ENCODE measurements at places on chromosomes 1 and 21. TPM values are rescaled to one million over a fixed set of nuclear protein-coding genes. Genes with fewer than 3 reads are reported as not detected.
A peak's percentile ranks its signal among the peaks of the same experiment; 100 is the strongest.

ZFYVE9 gene
- total RNA-seq, result 34.2 TPM

- no peak for DNase-seq
These were observed 48.3 kb upstream of the SLC22A15 start for GRCh38 chr1:115927971-115928370.

DNA sequence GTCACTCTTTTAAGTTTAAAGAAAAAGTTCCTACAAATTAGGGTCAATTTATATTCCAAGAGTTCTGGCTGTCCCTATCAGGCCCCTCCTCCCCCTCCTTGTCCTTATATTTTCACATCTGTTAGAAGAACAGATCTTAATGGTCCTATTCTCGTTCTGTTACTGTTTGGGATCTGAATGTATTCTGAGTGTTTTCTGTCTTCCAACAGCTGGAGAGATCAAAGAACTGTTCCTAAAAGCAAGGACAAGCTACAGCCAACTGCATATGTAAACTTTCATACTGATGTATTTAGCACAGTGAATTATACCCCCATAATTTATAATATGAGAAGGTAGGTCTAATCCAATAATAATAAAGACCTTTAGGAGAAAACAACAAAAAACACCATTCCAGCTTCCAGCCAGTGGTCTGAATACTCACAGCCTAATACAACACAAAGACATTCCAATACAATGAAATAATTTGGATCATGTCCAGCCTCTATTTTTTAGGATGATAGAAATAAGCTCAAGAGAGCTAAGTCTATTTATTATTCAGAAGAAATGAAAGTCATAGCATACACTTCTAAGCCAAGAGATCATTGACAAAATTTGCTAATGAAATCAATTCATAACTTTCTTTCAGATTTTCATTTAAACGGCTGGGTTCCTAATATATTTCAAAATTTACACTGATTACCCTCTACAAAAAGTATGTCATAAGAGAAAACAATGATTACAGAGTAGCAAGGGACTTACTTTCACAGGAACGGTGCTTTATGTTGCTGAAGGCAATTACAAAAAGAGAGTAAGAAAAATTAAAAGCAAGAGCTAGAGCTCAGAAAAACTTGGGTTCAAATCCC is 25.3 kb downstream of the WLS start:
- no peak for DNase-seq

- DNase-seq, result no peak
These were observed 76.8 kb downstream of the TCP10L start for GRCh38 chr21:32508558-32508957.

DNA sequence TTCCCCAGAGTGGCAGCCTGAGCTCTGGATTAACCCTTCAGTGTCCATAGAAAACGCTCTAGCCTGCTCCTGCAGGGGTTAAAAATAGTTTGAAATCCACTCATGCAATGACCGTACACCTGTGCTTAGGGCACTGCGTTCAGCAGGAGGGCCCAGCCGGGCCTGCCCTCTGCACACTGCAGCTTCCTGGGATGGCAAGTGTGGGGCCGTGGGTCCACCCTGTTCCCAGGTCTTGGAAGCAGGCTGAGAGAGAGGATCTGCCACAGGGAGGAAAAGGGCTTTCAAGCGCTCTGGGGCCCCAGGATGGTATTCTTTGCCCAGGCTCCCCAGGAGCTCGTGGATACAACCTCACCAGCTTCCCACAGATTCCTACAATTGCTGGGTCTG is 1.5 kb upstream of the S100B start:
- no peak for DNase-seq

ZC3H12A gene
- 41.6 TPM for total RNA-seq

DNA sequence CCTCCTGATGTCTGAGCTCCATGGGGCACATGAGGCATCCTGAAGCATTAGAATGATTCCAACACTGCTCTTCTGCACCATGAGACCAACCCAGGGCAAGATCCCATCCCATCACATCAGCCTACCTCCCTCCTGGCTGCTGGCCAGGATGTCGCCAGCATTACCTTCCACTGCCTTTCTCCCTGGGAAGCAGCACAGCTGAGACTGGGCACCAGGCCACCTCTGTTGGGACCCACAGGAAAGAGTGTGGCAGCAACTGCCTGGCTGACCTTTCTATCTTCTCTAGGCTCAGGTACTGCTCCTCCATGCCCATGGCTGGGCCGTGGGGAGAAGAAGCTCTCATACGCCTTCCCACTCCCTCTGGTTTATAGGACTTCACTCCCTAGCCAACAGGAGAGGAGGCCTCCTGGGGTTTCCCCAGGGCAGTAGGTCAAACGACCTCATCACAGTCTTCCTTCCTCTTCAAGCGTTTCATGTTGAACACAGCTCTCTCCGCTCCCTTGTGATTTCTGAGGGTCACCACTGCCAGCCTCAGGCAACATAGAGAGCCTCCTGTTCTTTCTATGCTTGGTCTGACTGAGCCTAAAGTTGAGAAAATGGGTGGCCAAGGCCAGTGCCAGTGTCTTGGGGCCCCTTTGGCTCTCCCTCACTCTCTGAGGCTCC is 11.1 kb upstream of the RASSF5 start:
- DNase-seq, result no peak

GRCh38 chr21:33309778-33310177 is 15.0 kb upstream of the IFNAR1 start:
- no peak for DNase-seq

GRCh38 chr1:208977012-208977411 is 606.5 kb upstream of the CAMK1G start:
- no peak for DNase-seq

FNBP1L gene
- 30.4 TPM for total RNA-seq

GRCh38 chr1:210446479-210446878 is 117.8 kb downstream of the HHAT start:
- DNase-seq, result no peak

RCAN3 gene
- total RNA-seq, result 24.0 TPM

DNA sequence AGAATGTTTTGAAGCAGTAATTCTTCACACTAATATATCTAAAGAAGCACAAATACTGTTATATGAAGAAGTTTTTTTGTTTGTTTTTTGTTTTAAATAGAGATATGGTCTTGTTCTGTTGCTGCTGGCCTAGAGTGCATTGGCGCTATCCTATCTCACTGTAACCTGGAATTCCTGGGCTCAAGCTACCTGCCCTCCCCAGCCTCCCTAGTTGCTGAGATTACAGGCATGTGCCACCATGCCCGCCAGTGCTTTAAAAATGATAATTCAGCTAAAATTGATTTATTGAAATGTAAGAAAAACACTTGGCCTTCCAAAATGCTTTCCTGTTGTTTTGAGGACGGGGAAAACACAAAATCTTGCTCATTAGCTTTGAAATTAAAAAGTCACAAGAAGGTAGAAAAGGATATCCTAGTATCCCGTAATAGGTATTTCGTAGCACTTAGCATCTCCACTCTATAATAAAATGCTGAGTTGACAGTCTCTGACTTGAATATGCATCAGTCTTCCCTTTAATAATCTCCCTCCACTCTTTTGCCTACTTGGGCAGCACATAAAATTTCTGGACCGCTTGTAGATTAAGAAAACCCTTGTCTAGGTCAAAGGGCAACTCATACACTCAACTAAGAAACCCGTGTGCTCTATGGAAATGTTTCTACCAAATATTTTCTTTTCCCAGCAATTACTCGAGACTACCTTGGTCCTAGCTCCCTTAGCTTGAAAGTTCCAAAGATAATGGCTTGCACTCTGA is 1.3 kb downstream of the SCYL3 start:
- no peak for DNase-seq

- peak; percentile 74 for DNase-seq
These were observed 85.3 kb downstream of the PSMG1 start for GRCh38 chr21:39097981-39098380.

GRCh38 chr1:108557296-108557695 is 2.6 kb upstream of the EEIG2 start:
- no peak for DNase-seq

RNF186 gene
- total RNA-seq, result not detected

TMEM52 gene
- total RNA-seq, result 2.9 TPM

TMEM54 gene
- total RNA-seq, result 226 TPM

JTB gene
- 207 TPM for total RNA-seq

DNA sequence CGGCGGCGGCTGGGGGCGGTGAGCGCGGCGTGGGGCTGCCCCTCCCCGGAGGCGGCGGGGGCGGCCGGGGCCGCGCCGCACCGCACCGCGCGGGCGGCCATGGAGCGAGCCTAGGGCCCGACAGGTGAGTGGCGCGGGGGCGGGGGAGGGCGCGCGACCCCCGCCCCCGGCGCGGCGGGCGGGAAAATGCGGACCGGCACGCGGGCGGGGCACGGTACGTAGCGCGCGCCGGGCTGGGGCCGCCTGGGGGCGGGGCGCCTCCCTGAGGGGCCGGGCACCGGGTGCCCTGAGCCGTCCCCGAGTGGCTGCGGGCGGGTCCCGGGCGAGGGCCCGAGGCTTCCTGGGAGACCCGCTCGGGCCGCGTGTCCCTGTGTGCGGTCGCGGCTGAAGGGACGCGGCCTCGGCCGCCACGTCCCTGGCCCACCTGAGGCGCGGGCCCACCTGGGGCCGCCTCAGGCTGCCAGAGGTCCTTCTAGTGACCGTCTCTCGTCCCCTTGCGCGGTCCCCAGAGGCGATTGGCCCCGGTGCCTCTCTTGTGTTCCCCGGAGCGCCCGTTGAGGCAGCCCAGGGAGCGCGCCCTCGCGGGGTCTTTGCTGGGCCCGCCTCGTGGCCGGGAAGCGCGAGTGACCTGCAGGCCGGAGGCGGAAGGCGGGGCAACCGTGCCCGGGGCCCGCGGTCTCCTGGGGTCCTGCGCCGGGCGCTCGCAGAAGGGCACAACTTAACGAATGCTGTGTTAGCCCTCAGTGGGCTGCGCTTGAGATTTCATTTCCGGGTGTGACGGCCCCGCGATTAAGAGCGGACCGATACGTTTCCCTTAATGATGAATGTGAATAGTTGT is 500 bp downstream of the FAM20B start:
- peak; percentile 91 for DNase-seq

LPAR3 gene
- total RNA-seq, result 13.4 TPM

GRCh38 chr21:15183813-15184257 is 119.0 kb upstream of the NRIP1 start:
- no peak for DNase-seq

Data from lower leg skin (tissue), 4 donors.